Gastrocnemius medialis (tissue), 4 donors: ENCODE measurements at places on chromosomes 5 and 9.

DNA sequence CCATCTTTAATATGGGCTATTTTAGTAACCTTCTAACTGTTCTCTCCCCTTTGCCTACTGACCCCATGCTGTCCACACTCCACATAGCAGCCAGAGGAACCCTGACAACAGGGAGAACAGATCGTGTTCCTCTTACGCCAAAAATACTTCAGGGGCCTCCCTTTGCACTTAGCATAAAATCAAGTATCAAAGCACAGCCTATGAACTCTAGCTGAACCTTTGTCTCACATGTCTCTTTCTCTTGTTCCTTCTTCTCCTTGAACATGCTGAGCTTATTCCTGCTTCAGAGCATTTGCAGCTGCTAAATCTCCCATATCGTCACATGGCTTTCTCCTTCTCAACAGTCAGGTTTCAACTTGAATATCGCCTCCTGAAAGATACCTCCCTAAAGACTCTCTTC is 698.8 kb upstream of the C9orf72 start:
- DNase-seq = no peak

DNA sequence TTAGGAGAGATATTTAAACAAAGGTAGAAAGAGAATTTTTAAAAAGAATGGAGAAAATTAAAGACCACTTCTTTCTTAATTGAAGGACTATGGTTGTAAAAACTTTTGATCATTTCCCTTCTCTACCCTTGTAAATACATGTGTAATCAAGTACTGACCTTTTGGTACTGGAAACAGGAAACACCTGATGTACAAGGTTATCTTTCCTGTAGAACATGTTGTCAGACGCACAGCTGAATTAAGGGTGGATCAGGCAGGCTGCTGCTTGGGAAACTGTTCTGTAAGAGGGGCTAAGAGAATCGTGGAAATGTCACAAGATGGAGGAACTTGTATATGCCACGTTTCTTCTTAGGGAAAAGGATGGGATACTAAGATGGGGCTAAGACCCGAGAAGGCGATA is 341.6 kb downstream of the ZNF608 start:
- DNase-seq = no peak

- no peak for DNase-seq
Measured at GRCh38 chr9:78777747-78778146, 480.8 kb downstream of the PSAT1 start.

- DNase-seq = no peak
Measured at GRCh38 chr5:112529525-112529924, 110.4 kb upstream of the EPB41L4A start.

- DNase-seq = no peak
Measured at GRCh38 chr5:71887680-71888079, 168.6 kb downstream of the CARTPT start.

DNA sequence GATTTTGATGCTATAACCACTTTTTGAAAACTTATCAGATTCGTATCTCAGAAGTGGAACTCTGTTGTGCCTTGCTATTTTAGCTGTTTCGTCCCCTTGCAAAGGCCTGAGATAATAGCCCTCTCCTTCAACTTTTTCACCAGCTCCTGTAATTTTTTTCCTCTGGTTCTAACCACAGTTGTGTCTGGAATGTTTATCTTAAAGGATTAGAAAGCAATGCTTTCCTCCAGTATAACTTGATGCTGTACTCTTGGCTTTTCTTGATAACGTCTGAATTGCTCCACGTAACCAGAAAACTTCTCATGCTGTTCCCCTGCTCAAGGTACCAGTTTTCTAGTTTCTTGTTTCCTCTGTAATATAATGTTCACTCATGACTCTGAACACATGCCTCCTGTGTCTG is 209.4 kb downstream of the DTWD2 start:
- no peak for DNase-seq

DNA sequence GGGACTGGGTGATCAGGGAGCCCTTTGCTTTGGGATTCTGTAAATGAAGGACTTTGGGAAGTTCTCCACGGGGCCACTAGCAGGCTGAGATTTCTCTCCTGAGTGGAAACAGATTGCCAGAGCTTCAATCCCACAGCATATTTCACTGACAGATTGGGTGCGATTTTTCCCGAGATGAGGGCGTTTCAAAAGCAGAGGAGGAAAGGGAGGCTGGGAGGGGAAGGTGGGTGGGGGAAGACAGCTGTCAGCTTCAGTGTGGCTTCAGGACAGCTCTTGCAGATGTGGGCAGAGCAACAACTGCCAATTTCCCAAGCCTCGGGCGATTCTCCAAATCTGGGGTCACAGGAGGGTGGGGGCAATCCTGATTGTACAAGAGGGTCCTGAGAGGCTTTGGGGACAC is 258.5 kb upstream of the ADRA1B start:
- DNase-seq = no peak

DNA sequence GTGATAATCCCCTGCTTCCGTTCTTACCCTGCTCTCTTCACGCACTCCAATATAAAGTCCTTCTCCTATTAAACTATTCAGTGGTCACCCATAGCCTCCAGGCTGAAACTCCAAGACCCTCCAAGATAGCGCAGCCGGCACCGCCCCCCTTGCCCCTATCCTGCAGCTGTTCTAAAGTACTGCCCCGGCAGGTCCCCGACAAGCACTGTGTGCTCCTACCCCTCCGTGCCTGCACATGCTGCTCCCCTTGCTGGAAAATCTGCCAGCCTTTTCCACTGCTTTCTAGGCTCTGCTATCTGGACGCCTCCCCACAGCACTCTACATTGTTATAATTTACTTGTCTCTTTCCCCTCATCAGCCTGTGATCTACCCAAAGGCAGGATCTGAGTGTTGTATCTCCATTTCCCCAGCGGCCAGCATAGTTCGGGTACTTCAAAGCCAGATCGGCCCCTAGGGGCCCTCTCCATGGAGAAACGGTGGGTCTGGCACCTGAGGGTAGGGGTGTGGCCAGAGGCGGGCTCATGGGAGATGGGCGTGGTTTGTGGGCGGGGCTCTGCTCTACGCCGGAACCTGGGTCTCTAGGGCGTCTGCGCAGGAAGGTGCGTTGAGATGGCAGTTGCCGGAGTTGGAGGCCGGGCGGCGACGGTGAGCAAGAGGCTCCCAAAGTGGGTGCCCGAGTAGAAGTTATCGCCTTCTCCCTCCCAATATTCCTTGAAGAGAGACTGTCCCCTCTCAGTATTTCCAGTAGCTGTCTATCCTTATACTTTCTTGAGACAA is 83.5 kb upstream of the RUSC2 start:
- peak; percentile 20 for DNase-seq

DNA sequence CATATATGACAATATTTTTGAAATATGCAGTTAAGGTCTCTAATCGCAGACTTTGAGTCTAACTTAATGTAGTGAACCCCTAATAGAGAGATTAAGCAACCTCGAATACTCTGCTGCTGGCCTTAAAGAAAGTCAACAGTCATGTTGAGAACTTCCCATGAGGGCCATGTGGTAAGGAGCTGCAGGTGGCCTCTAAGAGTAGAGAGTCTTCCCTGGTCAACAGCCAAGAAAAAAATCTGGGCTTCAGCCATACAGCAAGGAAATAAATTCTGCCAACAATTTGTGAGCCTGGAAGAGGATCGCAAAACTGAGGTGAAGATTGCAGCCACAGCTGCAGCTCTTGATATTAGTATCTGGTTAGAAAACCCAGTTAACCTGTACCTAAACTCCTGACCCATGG is 935.2 kb upstream of the TYRP1 start:
- DNase-seq = no peak

DNA sequence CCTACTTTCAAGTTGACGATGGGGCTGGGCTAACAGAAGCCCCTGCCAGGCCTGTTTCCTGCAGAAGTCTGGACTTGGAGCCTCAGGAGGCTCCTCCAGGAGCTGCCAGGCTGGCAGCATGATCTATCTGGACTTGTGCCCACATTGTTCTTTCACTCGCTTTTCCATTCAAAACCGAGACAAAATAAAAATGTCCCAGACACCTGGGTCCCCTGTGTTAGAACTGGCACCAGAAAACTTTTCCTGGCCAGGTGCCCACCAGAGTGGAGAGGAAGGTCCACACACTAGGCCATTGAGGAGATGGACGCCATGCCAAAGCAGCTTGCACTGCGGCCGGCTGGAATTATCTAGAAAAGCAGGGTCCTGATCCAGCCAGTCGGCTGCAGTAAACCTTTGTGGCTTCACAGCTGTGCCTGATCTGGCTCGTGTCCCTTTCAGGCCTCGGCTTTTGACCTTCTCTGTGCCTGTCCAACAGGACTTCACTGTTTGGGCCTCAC is 78.2 kb downstream of the GCNT1 start:
- no peak for DNase-seq

DNA sequence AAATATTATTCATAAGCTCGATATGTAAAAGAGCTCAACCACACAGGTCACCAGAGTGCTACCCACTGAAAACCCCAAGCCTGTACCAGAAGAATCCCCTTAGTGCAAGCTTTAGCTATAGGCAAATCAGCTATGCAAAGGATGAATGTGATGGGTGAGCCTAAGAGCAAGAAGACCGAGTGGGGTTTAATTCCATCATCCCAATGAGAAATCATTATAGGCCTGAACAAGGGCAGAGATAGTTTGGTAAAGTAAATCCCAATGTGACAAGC is 21.8 kb downstream of the ELOVL7 start:
- DNase-seq = no peak

GRCh38 chr5:126525630-126526245 is 69.3 kb downstream of the ALDH7A1 start:
- DNase-seq = peak; percentile 45

DNA sequence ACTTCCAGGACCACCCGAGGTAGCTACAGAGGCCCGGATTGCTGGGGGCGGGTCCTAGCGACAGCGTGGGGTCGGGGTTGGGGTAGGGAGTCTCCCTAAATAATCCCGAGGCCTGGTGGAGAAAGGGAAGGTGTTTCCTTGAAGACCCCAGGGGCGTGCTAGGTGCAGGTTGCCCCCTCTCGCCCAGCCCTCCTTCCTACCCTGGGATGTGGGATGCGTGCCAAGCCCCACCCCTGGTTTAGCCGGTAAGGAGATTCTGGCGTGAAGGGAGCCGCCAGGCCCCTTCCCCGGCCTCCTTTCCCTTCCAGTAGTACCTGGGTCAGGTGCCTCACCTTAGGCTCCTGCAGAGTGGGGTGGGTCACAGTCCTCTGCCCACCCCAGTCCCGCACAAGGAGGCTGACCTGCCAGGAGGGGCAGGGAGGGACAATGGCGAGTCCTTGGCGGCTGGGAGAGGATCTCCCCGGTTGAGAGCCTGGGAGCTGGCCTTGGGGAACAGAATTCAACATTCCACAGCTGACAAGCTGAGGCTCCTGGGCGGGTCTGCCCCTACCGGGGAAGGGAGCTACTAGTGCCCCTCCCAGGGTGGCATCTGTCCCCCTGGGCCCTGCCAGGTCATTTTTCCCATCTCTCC is 674 bp downstream of the TSPAN17 start:
- DNase-seq = peak; percentile 11

DNA sequence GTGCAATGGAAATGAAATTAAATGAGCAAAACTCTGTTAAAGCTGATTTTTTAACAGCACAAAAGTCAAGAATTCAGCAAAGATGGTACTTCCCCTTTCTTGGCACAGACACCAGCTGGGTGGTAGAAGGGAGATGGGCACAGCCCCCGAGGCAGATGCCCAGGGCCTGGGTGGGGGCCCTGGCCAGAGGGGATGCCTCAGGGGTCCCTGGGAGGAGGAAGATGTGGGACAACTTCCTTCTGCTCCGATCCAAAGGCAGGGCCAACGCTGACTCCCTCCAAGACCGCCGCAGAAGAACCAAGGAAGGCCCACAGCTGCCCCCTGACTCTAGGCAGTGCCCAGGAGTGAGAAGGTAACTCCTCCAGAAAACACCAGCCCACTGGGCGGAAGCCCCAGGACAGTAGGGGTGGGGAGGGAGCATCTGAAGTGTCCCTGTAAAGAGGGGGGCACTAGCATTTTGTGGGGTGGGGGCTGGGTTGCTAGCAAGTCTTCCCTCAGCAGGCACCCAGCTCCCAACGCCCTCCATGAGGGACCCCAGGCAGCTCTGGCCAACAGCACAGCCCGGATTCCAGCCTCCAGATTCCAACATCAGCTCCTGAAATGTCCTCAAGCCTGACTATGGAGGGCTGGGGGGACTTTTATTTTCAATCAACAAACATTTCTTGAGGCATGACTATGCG is 4.9 kb downstream of the NACC2 start:
- peak; percentile 19 for DNase-seq

DNA sequence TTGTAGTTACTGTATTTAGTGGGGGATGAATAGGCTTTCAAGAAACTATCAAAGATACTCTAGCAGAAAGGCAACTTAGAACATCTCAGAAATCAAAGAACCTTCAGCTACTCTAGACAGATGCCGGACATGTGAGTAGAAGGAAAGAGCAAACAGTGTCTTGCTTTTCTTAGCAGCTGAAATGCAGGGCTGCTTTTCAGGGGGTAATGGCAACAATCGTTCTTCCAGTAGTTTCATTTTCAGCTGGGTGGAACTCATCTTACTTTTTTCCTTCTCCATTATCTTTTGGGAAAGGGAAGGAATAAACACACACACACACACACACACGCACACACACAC is 281.6 kb downstream of the CRB2 start:
- no peak for DNase-seq

GRCh38 chr5:76958991-76959767 is 6.3 kb downstream of the CRHBP start:
- DNase-seq = no peak

GRCh38 chr9:134167530-134167931 is 3.2 kb upstream of the RNU6ATAC start:
- no peak for DNase-seq

DNA sequence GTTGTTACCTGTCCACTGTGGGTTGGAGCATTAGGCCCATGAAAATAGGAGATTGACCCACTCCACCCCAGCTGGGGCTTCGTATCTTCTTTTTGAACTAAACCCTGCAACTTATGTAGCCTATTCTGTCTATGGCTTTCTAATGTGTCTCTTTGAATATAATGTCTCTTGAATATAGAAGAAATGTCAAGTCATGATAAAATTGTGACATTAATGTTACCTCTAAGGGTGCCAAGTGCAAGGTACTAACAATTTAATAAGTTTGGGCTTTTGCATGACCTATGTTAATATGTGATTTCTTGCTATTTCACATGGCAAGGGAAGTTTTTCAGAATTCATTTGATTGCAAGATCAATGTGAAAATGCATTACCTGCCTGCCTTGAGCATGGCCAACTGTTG is 40.4 kb upstream of the PUM3 start:
- no peak for DNase-seq

GRCh38 chr9:109302606-109303005 is 18.3 kb downstream of the EPB41L4B start:
- DNase-seq = no peak

DNA sequence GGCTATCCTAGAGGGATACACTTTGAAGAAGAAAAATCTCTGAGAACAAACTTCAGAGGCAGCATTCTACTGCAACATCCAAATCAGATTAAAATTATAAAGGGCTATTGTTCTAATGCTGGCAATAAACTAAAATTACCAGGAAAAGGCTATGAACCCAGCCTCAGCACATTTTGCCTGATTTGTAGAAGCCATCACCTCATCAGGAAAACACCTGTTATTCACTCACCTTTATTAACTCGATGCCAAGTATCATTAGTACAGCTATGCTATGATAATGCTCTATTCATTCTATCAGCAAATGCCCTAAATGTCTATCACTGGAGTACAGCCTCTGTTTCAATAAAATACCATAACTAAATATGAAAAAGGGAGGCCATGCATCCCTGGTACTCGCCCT is 510.2 kb downstream of the RASEF start:
- no peak for DNase-seq

GRCh38 chr5:65152131-65152530 is 329.6 kb downstream of the ADAMTS6 start:
- DNase-seq = no peak

- DNase-seq = no peak
Measured at GRCh38 chr9:70405808-70406433, 8.5 kb downstream of the KLF9 start.
